ENCODE measurements at places on chromosomes 1 and 21.
A peak's percentile ranks its signal among the peaks of the same experiment; 100 is the strongest.

DNA sequence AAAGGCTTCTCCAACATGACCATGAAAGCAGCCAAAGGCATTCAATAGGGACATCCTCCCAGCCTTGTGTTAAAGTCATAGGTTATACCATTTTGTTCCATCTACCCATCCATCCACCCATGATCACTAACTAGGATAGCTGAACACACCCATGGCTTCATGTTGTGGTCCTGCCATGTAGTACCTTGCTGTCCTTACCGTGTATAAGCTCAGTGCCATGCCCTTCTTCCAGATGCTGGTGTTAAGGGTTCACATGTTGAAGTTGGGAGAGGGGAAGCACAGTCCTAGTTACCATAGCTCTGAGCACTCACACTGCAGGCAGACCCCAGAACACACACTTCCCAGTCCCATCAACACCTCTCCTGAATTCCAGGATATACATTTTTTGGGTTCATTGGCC, 51.5 kb downstream of the ATP5PO start:
- DNase-seq, result no peak

DNA sequence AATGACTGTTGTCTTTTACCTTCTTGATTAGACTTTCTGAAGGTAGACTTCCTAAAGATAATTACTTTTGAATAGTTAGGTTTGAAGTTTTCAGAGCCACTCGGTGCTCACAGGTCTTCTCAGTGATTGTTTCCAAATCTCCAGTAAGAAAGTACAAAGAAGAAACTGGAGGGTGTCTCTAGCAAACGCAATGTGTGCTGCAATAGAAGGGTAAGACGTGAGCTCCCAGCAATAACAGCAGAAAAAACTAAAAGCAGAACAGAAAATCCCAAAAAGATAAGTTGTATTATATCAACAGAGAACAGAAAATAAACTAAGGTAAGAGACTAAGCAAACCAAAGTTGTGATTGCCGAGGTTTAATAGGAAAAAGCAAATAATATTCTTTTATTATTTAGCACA, 1.8 kb downstream of the CTTNBP2NL start:
- no peak for DNase-seq

- DNase-seq, result no peak
These were observed 360.8 kb downstream of the MATN1 start for GRCh38 chr1:30362603-30362990.

- DNase-seq, result no peak
These were observed 331.1 kb downstream of the PTPRC start for GRCh38 chr1:198969981-198970380.

DNA sequence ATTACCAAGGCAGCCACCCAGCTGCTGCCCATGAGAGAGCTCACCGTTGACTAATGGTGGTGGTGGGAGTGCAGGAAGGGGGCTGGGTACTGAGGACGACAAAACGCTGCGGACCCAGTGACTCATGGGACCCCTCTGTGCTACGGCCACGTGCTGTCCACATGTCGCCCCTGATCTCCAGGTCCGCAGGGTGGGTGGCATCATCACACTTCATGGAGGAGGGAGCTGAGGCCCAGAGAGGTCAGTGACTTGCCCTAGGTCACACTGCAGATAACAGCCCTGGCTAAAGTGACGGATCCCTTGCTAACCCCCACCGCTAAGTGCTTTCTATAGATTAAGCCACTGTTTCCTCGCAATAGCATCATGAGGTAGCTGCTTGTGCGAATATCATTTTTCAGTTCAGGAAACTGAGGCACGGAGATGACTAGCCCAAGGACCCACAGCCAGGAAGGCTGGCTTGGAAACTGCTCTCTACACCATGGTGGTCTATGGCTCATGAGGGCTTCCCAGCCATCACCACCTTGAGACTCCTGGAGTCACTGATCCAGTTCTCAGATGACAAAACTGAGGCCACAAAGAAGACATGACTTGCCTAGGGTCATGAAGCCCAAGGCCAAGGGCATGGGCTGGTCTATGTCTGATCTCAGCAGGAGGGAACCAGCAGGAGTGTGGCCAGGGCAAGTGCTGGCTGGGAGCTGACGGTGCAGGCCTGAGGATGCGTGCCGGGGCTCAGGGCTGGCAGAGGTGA, 12.6 kb downstream of the RUNX3 start:
- no peak for DNase-seq

GRCh38 chr1:56933161-56933560, 32.7 kb downstream of the C8B start:
- DNase-seq, result no peak

DNA sequence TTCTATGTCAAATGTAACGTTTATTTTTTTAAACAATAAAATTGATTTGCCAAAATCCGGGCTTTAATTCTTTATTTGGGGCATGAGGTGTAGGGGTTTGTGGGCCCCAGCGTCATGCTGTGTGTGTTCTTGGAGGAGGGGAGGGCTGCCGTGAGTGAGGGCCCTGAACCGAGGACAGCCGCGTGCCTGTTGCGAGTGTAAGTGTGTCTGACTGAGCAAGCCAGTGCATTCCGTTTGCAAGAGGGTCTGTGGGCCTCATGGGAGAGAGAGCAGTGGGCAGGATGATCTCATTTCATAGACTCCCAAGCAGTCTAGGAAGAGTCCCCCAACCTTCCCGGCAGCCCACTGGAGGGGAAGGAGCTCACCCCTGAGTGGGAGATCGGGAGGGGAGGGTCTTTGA, 21.4 kb upstream of the SPSB1 start:
- no peak for DNase-seq

- DNase-seq, result no peak
These were observed 84.6 kb downstream of the NTMT2 start for GRCh38 chr1:170230323-170230722.

- DNase-seq, result peak; percentile 100
These were observed 262.6 kb upstream of the SGIP1 start for GRCh38 chr1:66271216-66271903.

Data from AG10803 (cell line).